ENCODE measurements at places on chromosomes 7 and 10.

- no peak for DNase-seq
These were observed 27.9 kb upstream of the PWWP2B start for GRCh38 chr10:132368881-132369635.

- no peak for DNase-seq
These were observed 30.8 kb downstream of the HIF1AN start for GRCh38 chr10:100566561-100566960.

GRCh38 chr7:76191783-76192240 lies 9.9 kb upstream of the SRRM3 start:
- no peak for DNase-seq

GRCh38 chr10:127736915-127737562 lies at the start of gene FOXI2:
Gene FOXI2, plus strand, starts transcription at chr10:127737185. Its CDS starts 89 bp downstream, at chr10:127737274.
- DNase-seq, result no peak

DNA sequence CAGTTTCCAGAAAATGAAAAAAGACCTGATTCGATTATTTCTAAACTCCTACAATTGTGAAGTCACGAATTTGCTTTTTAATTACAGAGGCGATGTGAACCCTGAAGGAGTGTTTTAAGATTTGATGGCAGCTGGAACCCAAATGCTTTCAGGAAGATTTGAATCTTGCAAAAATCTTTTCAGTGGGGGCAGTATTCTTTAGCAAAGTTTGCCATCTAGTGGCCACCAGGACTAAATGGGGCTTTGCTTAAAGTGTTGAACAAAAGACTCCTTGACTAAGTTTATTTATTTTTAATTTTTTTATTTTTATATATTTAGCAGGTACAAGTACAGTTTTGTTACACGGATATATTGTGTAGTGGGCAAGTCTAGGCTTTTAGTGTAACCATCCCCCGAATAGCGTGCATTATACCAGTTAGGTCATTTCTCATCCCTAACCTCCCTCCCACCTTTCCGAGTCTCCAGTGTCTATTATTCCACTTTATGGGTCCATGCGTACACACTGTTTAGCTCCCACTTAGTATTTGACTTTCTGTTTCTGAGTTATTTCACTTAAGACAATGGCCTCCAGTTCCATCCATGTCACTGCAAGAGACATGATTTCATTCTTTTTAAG lies 98.8 kb downstream of the CACNB2 start:
- DNase-seq, result no peak

GRCh38 chr7:468681-469562 lies 50.7 kb downstream of the PDGFA start:
- DNase-seq, result no peak

DNA sequence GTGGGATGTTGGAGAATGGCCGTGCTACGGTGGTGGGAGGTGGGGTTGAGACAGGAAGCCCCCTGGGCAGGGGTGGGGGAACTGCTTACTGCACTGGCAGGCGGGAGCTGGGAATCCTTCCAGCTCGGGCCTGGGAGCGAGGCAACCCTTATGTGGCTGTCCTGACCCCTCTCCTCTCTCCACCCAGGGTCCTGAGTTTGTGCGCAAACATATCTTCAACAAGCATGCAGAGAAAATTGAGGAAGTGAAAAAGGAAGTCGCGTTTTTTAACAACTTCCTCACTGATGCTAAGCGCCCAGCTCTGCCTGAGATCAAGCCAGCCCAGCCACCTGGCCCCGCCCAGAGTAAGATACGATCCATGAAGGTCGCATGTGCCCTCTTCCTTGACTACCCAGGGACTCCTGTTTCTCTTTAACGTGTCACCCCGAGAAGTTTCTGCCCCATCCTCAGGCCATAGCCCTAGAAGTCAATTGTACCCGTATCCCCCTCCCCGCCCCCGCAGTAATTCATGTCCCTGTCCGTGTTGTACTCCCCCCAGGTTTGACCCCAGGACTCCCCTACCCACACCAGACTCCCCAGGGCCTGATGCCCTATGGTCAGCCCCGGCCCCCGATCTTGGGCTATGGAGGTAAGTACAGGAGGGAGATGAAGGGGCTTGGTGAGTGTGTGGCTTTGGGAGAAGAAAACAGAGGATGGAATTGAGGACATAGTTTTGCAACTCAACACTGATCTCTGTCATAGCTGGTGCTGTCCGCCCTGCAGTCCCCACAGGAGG lies 1.8 kb downstream of the UFSP1 start:
- no peak for DNase-seq

- DNase-seq, result peak; percentile 34
These were observed 738 bp downstream of the VPS26A start for GRCh38 chr10:69124563-69125268.

GRCh38 chr7:1046722-1047679 lies 2.7 kb downstream of the GPR146 start:
- DNase-seq, result no peak

GRCh38 chr7:101985057-101985902 lies 167.9 kb downstream of the CUX1 start:
- no peak for DNase-seq

DNA sequence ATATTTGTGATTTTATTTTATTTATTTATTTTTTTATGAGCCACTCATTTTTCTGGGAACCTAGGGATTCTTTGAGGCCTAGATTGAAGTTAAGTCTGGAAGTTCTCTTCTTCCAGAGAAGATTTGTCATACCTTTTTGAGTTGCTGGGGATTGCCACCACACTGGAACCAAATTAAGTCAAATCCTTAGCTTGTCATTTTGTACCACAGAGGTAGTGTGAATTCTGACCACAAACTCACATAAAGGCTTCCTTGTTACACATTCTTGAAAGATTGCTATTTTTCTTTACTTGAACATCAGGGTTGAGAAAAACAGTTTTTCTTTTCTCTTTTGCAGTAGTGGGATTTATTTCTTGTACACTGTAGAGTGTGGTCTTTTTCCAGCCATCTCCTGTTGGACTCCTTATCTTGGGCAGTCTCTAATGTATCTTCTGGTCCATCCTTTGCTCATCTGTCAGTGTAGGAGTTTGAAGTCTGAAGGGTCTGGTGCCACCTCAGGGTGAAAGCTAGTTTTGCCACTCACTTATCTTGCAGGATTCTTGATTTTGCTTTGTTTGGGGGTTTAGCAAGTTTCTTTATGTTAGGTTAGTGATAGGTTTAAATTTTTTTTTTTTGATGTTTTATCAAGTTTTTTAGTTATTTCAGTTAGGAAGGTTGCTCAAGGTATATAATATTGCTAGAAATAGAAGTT lies 24.8 kb downstream of the PCBD1 start:
- no peak for DNase-seq

- DNase-seq, result peak; percentile 5
These were observed 17.2 kb upstream of the SLC18A3 start for GRCh38 chr10:49592726-49593563.

- DNase-seq, result no peak
These were observed 45.0 kb upstream of the ANLN start for GRCh38 chr7:36344622-36345021.

- DNase-seq, result no peak
These were observed 566.3 kb downstream of the TCERG1L start for GRCh38 chr10:130745251-130745650.

Measured in stimulated activated CD8-positive, alpha-beta memory T cell treated with anti-CD3 and anti-CD28 coated beads, Interleukin-7, amount 100 ng/mL, for 1 hour (primary cell).